ENCODE measurements at places on chromosomes 16 and 17. TPM values are rescaled to one million over a fixed set of nuclear protein-coding genes. Genes with fewer than 3 reads are reported as not detected.
A peak's percentile ranks its signal among the peaks of the same experiment; 100 is the strongest.

- DNase-seq = peak; percentile 85
These were observed 539 bp upstream of the VAMP2 start for GRCh38 chr17:8162997-8163977.

GRCh38 chr17:66975614-66976378 is 11.3 kb downstream of the CACNG4 start:
- DNase-seq = no peak

GRCh38 chr16:27638833-27639560 is 89.1 kb downstream of the KATNIP start:
- DNase-seq = no peak

The APPBP2 gene
- polyA plus RNA-seq = 31.0 TPM

GRCh38 chr17:32609884-32610650 is 123.3 kb downstream of the CDK5R1 start:
- DNase-seq = no peak

DNA sequence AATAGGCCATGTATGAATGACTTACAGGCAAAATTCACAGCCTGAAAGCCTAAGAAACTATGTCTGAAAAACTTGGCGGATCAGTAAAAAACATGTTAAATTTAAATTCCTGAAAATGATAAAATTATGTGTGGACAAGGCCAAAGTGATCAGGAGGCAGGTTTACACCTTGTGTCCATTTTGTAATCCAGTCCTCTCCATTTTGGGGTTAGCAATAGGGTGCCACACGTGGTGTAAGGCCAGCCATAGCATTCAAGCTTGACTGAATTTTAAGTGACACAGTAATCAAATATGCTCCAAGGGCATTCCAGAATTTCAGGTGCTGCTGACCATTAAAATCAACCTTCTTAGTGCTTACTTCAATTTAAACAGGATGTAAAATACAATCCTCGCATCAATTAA is 2.7 kb downstream of the RNF43 start:
- DNase-seq = no peak

DNA sequence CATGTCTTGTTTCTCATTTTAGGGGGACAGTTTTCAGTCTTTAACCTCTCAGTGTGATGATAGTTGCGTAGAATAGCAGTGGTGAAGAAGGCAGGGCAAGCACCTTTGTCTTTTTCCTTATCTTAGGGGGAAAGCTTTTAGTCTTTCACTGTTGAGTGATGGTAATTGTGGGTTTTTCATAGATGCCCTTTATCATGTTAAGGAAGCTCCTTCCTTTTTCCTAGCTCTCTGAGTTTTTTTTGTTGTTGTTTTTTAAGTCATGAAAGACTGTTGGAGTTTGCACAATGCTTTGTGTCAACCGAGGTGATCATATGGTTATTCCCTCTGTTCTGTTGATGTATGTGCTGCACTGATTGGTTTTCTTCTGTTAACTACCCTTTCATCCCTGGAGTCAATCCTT is 15.7 kb downstream of the NOL11 start:
- no peak for DNase-seq

GRCh38 chr17:2266045-2266864 is 37.3 kb downstream of the SMG6 start:
- DNase-seq = no peak

The CHMP1A gene
- 51.3 TPM for polyA plus RNA-seq

DNA sequence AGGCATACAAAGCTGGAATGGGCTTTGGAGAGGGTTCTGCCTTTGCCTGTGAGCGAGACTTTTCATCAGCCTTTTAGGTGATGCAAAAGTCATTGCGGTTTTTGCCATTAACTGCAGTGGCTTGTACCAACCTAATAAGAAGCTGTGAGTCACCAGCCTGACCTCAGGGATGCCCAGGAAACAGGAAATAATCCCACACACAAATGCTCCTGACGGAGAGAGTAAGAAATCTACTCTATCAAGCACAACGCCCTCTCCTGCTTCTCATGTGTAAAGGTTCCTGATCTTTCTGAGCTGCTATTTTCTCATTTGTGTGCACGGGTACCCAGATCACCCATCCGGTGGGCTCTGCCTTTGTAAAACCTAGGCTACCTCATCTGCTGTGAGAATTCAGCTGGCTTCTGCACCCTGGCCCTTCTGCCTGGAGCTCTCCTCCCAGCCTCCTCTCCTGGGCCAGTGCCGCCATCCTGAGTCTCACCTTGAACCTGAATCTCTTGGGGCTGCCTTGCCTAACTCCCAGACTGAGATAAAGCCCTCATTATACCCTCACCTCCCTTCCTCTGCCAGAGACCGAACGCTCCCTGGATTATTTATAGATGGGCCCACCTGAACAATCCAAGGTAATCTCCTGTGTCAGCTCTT is 299.7 kb downstream of the C16orf95 start:
- DNase-seq = no peak

DNA sequence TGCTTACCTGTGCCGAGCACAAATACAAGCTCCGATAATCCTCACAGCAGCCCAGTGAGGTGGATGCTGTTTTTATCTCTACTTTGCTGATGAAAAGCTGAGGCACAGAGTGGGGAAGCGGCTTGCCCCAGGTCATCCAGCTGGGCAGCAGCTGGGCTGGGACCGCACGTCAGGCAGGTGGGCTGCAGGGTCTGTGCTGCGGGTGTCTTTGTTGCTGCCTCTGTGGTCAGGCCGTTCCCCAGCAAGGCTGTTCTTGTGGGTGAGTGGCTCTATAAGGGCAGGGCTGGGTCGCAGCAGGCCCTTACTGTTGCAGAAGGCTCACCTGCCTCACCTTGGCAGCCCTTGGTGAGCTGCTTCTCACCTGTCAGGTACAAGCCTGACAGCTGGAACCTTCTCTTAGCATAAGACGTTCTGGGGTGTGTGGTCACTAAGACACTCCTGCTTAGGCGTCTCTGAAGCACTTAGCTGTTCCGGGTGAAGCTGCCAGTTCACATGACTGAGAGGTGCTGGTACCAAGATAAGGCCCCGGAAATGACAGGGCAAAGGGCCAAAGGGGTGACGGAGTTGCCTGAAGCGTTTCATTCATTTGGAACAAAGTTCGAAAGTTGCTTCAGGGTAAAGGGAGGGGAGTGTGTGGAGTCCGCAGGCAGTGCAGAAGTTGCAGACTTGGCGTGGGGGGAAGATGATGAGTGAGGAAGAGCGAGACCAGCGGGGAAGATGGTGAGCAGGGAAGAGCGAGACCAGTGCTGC is 17.4 kb downstream of the IRF8 start:
- DNase-seq = no peak

The POLG2 gene
- 27.9 TPM for polyA plus RNA-seq

The BRICD5 gene
- 7.8 TPM for polyA plus RNA-seq

The CCDC200 gene
- 11.2 TPM for polyA plus RNA-seq

The KRT34 gene
- polyA plus RNA-seq = not detected
